Activated CD4-positive, alpha-beta T cell treated with anti-CD3 and anti-CD28 coated beads, Interleukin-2, amount 50 U/mL, for 16 hours (primary cell): ENCODE measurements at places on chromosomes 11 and 22.

- no peak for DNase-seq
Measured at GRCh38 chr22:26778372-26778771, 121.0 kb downstream of the MIAT start.

GRCh38 chr11:127598476-127598875 is 597.9 kb upstream of the KIRREL3 start:
- no peak for DNase-seq

- DNase-seq, result peak; percentile 95
Measured at GRCh38 chr11:118435893-118436624, at the start of gene KMT2A. Gene KMT2A (plus strand): TSS chr11:118436492. CDS start chr11:118436513, 21 bp downstream.

- no peak for DNase-seq
Measured at GRCh38 chr11:70532066-70532440, 133.7 kb downstream of the CTTN start.

DNA sequence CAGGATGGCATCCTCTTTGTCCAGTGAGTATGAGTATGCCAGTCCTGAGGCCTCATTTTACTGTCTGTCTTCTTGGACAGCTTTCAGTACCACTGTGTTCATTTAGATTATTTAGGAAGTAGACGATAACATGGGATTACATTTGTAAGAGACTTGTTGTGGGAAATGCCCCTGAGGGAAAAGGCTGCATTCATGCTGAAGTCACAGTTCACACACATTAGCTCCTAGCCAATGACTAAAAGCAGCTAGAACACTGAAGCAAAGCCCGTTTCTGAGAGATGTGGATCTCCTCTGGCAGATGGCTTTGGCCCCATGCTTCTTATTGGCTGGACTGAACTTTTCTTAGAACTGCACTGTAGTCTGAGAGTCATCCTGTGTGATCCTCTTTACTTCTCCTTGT is 242.4 kb downstream of the FAM76B start:
- DNase-seq, result no peak

GRCh38 chr11:45806937-45807791 is 2.2 kb downstream of the SLC35C1 start:
- no peak for DNase-seq

DNA sequence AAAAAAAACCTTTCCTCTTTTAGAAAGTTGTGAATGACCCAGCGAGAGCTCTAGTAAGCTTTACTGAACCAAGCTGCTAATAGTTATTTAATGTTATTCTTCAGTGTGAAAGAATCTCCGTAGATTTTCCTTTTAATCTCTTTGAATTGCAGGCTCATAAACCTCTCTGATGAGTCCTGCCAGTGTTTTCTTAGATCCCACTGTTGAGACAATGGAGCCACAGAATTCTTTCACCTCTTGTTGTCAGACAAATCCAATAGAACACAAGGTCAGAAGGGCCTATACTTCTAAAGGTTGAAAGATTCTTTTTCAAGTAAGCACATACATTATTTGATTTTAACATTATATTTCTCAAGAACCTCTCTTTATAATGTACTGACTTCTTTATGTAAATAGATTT is 52.2 kb downstream of the DNAJC24 start:
- DNase-seq, result no peak

DNA sequence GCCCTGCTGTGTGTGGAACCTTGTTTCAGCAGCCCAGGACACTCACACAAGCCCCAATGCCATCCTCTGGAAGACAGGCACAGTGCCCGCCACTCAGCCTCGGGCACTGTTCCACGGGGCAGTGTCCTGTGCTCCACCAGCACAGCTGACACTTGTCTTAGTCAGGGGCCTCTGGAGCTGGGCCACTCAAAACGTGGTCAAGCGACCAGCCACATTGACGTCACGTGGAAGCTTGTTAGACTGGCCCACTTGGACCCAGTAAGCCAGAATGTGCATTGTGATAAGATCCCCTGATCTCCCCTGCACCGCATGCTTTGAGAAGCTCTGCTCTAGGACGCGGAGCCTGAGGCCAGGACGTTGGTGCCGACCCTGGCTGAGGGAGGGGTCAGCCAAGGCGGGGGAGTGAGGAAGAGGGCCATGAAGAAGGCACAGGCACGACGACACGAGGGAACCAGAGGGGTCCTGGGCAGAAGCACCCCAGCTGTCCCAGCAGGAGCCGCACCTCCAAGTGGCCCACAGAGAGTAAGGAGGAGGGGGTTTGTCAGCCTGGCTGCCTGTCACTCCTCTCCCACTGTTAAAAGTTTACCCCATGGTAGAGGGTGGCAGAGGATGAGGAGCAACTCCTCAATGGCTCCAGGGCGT is 64.6 kb downstream of the LINC01488 start:
- DNase-seq, result no peak

DNA sequence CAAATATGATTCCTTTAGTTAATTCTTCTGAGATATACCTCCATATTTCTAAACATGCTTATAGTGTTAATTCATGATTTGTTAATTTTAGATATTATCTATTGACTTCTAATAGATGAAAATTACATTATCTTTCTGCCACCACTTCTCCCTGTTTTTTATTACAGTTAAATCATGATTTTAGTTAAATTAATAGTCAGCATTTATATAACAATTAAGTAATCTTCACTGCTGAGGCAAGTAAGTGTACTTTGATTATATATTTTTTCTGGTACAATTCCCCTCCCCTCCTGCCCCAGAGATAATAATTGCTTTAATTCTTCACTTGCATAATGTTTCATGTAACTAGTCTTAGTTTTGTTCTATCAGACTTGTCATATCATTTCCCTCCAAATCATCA is 5.8 kb downstream of the IL17RA start:
- DNase-seq, result no peak

GRCh38 chr11:1196516-1197391 is 26.1 kb upstream of the MUC5B start:
- DNase-seq, result no peak

DNA sequence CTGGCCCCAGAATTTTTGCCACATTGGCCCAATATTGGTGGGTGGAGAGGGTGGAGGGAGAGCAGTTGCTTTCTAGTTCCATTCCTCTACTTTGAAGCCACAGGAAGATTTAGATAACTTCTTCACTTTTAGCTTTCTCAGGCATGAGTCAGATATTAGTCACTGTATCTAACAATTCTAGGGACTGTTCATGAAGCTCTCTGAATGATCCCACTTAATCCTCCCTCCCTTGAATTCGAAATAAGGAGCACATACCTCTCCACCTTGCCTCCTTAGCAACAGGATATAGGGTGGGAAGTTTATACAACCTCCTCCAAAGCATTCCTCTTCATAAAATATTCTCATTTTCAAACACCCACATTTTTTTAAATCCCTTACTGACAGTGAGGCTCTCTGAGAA is 13.5 kb downstream of the FSHB start:
- DNase-seq, result no peak

DNA sequence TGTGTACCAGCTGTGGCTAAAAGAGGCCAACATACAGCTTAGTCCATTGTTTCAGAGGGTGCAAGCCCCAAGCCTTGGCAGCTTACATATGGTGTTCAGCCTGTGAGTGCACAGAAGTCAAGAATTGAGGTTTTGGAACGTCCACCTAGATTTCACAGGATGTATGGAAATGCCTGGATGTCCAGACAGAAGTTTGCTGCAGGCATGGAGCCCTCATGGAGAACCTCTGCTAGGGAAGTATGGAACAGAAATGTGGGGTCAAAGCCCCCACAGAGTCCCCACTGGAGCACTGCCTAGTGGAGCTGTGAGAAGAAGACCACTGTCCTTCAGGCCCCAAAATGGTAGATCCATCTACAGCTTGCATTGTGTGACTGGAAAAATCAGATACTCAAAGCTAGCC is 42.2 kb upstream of the PTH start:
- DNase-seq, result no peak

- DNase-seq, result no peak
Measured at GRCh38 chr22:29306835-29307595, 565 bp downstream of the GAS2L1 start.
